Activated T-cell treated with anti-CD3 and anti-CD28 coated beads for 48 hours (primary cell): ENCODE measurements at places on chromosomes 6 and 20.

DNA sequence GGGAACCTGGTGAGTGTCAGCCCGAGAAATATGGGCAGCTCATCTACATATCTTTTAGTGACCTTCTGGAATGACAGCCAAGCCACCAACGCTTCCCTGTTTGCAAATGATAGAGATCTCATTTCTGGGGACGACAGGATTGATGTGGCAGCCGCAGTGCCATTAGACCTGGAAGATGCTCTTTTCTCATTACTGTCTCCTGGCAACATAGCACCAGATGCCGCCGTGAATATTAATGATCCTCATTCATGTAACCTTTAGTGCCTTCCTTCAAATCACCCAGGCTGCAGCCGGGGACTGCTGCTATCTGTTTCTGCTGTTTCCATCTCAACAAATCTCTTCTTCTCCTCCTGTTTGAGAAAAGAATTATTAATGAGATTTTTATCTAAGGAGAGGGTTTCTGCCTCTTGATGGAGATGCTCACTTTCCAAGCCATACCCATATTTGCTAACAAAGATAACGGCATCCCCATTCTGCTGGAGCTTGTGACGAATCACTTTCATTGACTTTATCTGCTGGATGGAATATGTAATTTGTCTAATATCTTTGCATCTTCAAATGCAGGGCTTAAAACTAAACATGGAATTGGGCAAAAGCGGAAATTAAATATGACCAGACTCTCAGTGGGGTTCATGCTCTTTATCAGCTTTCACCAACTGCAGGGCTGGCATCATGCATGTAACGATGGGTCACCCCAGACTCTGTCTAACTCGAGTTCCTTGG lies 74.8 kb upstream of the KIF16B start:
- DNase-seq: no peak

- DNase-seq: no peak
Measured at GRCh38 chr20:58550275-58551059, 35.3 kb upstream of the APCDD1L start.

DNA sequence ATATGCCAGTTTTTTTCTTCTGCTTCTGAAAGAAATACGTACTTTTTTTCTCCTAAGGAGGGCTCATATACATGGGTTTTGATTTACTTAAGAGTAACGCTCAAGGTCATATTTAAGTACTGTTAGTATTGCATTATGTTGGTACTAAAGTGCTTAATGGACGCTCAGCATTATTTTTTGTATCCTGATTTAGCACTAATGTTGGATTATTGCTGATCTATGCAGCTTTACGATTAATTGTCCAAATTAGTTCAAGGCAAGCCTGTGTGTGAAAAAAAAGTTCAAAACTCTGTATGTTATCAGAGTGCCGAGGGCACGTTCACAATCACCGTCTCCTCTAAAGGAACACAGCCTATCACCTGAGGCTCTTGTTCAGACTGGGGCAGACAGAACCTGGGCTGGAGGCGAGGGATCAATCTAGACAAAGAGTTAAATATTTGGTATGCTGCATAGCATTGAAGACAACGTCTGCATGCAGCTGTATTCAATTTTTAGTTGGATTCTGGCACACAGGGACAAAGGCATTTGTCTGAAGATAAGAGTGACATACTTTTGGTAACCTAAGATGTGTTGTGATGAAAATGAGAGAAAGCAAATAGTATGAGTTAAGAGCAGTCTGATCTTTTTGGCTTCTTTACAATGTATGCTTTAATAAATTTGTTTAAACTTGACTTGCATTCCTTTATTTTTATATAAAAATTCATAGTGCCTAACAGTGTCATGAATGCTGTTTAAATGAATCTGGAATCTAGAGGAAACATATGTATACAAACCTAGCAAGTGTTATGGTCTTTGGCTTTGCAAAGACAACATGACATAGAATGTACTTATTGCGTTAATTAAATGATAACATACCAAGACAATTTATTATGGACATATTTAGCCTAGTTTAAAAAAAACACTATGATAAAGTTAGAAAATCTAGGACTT lies 341.2 kb downstream of the SAMD5 start:
- DNase-seq: no peak

DNA sequence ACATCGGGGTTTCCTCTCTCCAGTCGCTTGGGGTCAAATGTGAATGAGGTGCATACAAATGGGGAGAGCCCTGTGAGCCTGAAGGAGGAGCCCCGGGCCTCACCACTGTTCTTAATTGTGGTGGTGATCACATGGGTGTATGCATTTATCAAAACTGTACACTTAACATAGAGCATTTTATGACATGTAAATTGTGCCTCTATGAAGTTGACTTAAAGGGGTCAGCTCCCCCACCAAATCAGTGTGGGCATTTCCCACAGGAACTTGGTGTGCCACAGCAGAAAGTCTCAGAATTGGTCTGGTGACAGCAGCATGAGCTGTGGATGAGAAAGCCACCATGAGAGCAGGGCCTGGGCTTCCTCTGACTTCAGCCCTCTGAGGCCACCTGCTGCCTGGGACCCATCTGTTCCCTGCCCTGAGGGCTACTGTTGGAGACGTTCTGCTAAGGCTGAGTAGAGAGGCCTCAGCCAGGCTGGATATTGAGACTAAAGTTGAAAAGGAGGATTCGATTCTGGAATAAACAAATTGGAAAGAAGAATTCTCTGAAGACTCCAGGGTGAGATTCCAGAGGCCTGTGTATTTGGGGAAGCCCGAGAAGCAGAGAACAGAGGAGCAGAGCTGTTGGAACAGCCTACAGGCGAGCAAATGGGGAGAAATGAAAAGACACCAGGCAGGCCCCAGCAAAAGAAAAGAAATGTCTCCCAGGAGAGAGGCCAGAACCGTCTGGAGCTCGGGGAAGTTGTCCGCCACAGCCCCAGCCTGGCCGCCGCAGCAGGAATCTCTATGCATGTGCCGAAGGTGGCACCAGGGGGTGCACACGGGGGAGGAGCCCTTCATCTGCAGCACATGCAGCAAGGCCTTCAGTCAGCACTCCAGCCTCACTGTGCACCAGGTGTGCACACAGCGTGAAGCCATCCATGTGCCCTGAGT lies 37.6 kb upstream of the XRN2 start:
- DNase-seq: no peak

DNA sequence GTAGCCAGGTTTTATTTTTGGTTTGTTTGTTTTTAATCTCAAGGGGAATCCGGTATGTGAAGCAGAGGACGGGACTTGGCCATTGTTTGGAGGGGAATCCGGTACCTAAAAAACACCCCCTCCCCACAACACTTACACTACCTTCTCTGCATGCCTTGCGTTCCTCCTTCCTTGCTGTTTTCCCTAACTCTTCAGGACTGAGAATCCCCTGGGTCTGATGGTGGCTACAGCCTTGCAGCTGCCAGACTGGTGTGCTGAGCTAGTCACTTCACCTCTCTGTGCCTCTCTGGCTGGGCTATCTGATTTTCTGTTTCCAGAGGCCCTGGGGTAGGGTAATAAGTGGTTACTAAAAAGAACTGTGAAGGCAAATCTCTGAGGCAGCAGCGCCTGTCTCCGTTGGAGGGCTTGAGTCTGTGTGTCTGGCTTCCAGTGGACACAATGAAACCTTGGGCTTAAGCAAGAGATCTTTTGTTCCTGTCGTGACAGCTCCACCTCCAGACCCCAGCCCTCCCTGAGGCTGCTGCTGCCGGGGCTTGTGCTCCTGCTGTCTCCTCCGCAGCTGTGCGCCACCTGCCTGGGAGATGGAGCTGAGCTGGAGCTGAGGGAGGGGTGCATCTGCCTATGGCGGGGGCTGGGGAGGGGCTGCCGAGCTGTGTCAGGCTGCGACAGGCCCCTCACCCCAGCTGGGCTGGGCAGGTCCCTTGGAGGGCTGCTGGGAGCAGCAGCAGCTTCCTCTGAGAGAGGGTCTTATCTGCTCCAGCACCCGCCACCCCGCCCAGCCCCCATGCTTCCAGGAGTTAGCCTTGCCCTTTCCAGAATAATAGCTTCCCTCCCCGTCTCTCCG lies 65.8 kb upstream of the CCDC167 start:
- no peak for DNase-seq

- no peak for DNase-seq
Measured at GRCh38 chr20:47361057-47361915, 4.8 kb upstream of the ZMYND8 start.

DNA sequence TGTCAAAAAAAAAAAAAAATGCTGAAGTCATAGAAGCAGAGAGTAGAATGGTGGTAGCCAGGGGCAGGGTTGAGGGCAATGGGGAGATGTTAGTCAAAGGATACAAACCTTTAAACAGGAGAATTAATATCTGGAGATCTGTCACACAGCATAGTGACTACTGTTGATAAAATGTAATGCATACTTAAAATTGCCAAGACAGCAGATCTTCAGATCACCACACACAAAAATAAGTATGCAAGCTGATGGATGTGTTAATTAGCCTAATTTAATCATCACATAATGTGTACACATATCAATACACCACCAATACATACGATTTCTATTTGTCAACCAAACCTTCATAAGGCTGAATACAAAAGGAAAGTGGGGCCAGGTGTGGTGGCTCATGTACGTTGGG lies 83.5 kb upstream of the PHACTR3 start:
- DNase-seq: no peak

GRCh38 chr6:106356378-106356777 lies 4.1 kb upstream of the CRYBG1 start:
- no peak for DNase-seq

GRCh38 chr6:33384581-33385020 lies 7.0 kb upstream of the KIFC1 start:
- no peak for DNase-seq

- no peak for DNase-seq
Measured at GRCh38 chr20:33415948-33416347, 14.6 kb upstream of the CDK5RAP1 start.

- DNase-seq: no peak
Measured at GRCh38 chr6:81697559-81697958, 54.9 kb downstream of the TENT5A start.

GRCh38 chr6:131470534-131470933 lies 102.5 kb upstream of the ARG1 start:
- DNase-seq: no peak

GRCh38 chr6:168380956-168381605 lies 59.9 kb upstream of the SMOC2 start:
- DNase-seq: no peak

GRCh38 chr6:24933868-24934401 lies 1.8 kb downstream of the RIPOR2 start:
- DNase-seq: no peak

- DNase-seq: no peak
Measured at GRCh38 chr6:24824142-24824938, 25.6 kb upstream of the ARMH2 start.

- DNase-seq: no peak
Measured at GRCh38 chr6:31864818-31865204, 2.2 kb upstream of the NEU1 start.
